Stimulated activated CD4-positive, alpha-beta T cell treated with anti-CD3 and anti-CD28 coated beads, Interleukin-2, amount 100 ng/mL, for 24 hours (primary cell): ENCODE measurements at places on chromosomes 11 and 22.

DNA sequence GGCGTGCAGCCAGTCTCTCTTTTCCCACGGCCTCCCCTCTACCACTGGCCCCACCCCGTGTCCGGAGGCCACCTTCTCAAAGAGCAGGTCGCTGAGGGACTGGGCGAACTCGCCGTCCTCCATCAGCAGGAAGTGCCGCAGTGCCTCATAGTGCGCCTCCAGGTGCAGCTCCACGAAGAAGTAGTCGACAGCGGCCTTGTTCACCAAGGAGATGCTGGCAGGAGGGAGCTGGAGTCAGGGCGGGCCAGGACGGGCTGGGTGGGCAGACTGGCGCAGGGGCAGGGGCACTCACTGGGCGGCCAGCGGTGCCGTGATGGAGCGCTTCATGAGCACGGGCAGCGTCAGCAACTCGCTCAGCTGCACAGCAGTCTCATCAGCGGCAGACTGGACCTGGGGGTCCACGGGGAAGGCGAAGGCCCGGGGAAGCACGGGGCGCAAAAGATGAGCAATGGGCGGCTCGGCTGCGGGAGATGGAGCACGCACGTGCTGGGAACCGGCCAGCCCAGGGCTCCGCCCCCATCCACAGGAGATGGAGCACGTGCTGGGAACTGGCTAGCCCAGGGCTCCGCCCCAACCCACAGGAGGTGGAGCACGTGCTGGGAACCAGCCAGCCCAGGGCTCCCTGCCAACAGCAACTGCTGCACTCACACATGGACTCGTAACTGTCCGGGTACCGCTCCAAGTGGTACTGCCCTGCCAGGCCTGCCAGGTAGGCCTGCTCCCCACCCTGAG lies 18.4 kb downstream of the SELENOO start:
- no peak for DNase-seq

DNA sequence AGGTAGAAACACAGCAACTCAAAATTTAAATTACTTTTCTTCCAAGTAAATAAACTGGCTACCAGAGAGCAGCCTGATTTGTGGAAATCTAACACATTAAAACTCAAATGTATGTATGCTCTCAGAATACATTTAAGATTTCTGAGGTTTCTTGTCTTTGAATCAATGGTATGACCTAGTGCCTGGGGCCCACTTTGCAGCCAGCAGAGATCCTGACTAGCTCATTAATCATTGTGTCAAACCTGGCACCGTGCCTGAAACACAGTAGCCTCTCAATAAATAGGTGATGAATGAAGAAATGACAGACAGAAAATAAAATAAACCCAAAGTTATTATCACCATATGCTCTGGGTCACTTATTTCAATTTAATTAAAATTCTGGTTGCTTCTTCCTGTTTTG lies 176.2 kb upstream of the FAT3 start:
- DNase-seq, result no peak

DNA sequence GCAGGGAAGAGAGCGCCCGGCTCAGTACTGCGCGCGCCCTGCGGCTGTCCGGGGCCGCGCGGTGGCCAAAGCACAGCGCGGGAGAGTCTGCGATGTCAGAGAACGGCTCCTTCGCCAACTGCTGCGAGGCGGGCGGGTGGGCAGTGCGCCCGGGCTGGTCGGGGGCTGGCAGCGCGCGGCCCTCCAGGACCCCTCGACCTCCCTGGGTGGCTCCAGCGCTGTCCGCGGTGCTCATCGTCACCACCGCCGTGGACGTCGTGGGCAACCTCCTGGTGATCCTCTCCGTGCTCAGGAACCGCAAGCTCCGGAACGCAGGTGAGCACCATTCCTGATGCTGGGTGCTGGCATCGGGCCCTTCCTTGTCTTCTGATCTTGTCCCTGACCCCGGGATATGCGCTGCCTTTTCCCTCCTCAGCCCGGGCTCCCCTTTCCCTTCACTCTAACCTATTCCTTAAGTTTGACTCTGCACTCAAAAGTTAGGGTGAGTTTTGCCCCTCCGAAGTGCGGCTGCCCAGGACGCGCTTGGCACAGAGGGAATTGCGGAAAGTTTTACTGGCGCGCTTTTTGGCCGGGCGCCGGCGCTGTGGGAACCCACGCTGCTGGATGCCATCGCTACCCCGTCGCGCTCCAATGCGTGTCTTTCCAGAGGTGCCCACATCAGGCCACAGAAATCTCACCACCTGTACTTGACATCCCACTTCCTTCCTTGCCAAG lies at the start of gene MTNR1B:
TSS of gene MTNR1B (plus strand) at position 18 of the 714 bp plus-strand sequence. CDS start at position 93, 75 bp downstream.
- DNase-seq, result no peak

- DNase-seq, result no peak
These were observed 1.4 kb downstream of the SLC5A1 start for GRCh38 chr22:32044477-32044876.
